ENCODE measurements at places on chromosomes 2 and 18.

DNA sequence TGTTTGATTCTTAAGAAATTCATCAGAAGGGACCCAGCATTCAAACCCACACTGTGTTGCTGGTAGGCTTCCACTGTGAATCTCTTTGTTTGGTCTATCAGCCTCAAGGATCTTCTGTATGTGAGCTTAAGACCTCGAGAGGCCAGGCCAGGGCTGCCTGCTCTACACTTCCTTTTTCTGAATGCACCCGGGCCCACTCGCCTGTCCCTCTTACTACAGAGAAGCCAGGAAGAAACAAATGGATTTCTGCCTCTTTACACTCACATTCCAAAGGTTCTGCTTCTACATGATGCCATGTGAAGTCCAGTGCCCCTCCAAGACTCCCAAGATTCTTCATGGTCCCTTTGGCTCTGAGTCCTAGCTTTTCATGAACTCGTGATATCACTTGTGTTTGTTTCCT, 25.4 kb upstream of the MRPL19 start:
- no peak for DNase-seq

DNA sequence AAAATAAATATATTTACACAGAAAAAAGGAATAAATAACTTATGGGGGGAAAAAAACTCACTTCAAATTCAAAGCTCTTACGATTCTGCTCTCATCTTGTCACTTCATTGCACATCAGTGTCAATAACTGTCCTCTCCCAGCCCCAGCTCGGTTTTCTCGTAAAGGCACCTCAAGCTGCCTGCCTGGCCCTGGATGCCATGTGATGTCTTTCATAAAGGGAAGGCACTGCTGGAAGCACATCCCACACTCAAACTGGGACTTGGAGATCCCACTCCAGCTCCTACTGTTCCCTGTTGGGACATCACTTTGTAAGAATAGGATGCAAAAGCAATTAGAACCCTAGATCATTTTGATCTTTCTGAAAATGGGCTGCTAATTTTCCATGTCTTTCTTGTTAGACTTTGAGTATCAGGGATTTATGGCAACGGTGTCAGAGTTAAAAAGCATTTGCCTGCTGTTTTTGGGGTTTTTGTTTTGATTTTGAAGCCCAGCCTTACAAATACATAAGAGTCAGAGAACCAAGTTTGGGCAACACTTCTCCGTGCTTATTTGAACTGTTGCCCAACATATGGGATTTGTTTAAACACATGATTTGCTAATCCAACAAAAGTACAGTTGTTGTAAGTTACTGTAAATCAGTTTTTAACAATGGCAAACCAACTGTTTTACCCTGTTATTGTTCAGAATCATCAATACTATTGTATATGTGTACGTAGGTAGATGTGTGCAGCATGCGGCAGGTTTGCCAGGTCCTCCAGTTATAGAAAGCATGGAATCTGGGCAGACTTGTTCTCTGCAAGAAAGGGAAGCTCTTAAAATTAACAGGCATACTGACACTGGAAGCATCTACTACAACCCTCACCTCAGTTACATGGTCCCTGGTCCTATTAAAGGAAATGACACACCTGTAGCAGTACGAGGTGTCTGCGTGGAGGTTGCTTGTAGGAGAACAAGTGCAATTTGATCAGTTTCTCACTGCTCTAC, 20.6 kb downstream of the SERTAD2 start:
- DNase-seq, result no peak

DNA sequence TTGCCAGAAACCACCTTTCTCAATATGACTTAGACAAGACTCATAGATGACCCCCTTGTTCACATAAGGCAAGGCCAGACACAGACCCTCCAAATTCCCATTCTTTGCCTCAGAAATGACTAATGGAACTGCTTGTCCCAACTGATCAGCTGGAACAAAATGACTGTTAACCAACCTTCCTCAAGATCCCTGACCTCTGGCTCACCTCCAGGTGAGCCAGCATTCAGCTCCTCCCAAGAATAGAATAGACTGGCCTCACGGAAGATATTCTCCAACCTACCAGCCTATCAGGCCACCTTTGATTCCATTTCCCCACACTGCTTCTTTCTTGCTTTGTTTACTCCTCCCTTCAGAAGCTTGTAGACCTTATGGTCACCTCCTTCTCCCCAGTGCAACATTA, 195.7 kb upstream of the VWC2L start:
- DNase-seq, result no peak

- no peak for DNase-seq
Measured at GRCh38 chr2:167595839-167596471, 651.4 kb downstream of the STK39 start.

- DNase-seq, result no peak
Measured at GRCh38 chr18:70073432-70073831, 125.8 kb upstream of the CD226 start.

DNA sequence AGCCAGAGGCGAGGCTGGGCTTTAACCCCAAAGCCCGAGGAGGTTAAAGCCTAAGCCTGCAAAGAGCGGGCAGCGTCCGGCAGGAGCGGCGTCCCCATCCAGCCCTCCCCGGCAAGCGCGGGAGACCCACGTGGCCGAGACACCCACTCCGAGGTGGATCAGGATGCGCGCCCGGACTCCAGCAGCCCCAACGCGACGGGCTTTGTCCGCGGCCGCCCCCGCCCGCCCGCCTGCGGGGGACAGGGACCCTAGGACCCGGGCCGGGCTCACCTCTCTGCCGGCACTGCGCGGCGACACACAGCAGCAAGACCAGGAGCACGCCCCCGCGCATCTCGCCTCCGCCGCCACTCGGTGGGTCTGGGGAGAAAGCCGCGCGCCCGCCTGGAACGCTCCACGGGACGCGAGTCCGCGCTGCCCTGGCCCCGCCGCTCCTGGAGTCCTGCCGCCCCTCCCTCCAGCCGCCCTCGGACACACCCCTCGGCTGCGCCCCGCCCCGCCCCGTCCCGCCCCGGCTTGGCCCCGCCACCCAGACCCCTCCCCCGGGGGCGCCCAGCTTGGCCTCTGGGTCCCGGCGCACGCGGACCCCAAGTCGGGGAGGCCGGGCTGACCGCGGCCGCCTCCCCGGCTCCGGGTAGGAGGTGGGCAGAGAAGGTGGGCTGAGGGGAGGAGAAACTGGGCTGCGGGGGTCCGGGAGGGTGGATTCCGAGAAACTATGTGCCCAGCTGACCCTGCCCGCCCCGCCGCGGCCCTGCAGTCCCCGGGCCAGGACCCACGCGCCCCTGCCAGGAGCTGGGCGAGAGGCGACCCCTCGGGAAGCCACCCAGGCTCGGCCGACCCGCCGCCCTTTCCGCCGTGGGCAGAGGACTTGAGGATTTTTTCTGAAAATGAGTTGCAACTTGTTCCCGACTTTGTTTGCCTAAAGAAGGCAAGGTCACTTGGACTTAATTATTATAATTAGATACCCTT, at the start of gene LAMA1:
LAMA1 (minus strand) TSS at position 408 of the 966 bp plus-strand sequence; CDS start at position 331, 77 bp downstream.
- no peak for DNase-seq

GRCh38 chr2:217329023-217329431, 469.2 kb upstream of the TNP1 start:
- no peak for DNase-seq

DNA sequence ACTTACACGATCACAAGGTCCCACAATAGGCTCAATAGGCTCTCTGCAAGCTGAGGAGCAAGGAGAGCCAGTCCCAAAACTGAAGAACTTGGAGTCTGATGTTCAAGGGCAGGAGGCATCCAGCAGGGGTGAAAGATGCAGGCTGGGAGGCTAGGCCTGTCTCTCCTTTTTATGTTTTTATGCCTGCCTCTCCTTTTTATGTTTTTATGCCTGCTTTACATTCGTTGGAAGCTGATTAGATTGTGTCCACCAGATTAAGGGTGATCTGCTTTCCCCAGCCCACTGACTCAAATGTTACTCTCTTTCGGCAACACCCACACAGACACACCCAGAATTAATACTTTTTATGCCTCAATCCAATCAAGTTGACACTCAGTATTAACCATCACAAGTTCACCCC, 9.9 kb upstream of the GYPC start:
- no peak for DNase-seq
